Activated naive CD4-positive, alpha-beta T cell treated with anti-CD3 and anti-CD28 coated beads, Interleukin-2, amount 10 ng/mL, durations not matched to agents 7 days and 5 days (primary cell): ENCODE measurements at places on chromosomes 6 and 20.

DNA sequence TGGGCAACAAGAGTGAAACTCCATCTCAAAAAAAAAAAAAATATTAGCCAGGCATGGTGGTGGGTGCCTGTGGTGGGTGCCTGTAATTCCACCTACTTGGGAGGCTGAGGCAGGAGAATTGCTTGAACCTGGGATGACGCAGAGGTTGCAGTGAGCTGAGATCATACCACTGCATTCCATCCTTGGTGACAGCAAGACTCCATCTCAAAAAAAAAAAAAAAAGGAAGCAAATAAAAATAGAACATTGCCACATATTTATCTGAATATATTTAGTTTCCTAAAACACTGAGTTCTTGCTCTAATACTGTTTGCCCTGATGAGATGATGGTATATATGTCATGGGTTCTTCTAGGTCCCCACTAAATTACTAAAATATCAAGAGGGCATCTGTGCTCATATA, 28.4 kb downstream of the CASP8AP2 start:
- no peak for DNase-seq

DNA sequence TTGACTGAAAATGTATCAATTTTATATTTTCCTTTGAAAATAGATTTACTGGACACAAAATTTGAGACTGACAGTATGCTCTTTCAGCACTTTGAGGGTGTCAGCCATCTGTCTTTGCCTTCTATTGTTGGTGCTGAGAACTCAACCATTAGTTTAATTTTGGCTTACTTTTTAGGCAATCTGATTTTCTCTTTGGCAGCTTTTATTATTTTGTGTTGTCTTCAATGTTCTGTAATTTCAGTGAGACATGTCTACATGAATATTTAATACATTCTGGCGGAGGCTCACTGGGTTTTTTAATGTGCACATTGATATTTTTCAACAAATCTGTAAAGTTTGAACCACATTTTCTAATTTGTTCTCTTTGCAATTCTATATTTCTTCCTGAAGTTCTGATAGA, 648.6 kb downstream of the C6orf118 start:
- no peak for DNase-seq

- DNase-seq = no peak
These were observed 70.5 kb upstream of the TNFRSF21 start for GRCh38 chr6:47380251-47380650.

DNA sequence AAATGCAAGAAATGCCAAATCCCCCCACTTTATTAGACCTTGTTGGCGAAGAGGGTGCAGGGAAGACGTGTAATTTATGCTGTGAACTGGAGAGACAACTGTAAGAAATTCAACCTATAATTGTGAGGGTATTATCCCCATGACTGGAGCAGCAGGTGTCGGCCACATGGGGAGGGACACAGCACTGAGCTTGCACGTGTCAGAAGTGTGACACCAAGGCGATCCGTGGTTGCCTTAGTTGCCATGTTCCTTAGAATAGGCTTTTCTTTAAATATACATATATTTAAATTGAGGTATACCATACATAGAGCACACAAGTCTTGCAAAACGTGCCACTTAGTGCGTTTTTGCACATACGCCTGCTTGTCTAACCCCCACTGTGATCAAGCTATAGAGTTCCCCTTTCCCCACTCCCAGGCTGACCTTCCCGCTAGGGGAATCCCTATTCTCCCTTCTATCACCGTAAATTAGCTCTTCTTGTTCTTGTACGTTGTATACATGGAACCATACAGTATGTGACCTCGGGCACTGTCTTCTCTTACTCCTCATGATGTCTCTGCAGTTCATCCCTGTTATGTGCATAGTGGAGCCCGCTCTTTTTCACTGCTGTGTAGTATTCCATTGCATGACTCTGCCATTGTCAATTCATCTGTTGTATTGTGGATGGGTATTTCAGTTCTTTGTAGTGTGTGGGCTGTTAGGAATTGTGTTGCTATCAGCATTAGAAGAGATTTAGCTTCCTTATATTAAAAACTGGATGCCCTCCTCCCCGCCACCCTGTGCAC, 81.6 kb upstream of the PMEPA1 start:
- DNase-seq = no peak

- DNase-seq = no peak
These were observed 22.5 kb downstream of the KLHL32 start for GRCh38 chr6:96947055-96947454.

GRCh38 chr6:133683606-133684005, 205.3 kb upstream of the TCF21 start:
- no peak for DNase-seq
